ENCODE measurements at places on chromosomes 3 and 15.
A peak's percentile ranks its signal among the peaks of the same experiment; 100 is the strongest.

GRCh38 chr3:64773137-64773536 is 85.3 kb upstream of the ADAMTS9 start:
- no peak for DNase-seq

DNA sequence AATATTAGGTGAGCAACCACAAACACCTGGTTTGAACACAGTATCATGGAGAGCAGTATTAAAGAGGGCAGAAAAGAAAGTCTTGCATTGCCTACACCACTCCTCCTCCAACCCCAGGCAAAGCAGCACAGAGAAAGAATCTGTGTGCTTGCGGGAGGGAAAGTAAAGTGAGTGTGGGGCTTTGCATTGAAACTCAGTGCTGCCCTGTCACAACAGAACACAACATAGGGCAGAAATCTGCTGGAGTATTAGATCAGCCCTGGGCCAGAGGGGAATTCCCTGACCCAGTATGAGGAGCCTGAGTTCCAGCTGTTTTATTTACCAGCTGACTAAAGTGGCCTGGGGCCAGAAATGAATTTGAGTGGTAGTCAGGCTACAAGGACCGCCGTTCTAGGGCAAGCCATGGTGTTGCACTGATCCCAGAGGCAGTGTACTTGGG is 75.5 kb downstream of the SPATA16 start:
- no peak for DNase-seq

DNA sequence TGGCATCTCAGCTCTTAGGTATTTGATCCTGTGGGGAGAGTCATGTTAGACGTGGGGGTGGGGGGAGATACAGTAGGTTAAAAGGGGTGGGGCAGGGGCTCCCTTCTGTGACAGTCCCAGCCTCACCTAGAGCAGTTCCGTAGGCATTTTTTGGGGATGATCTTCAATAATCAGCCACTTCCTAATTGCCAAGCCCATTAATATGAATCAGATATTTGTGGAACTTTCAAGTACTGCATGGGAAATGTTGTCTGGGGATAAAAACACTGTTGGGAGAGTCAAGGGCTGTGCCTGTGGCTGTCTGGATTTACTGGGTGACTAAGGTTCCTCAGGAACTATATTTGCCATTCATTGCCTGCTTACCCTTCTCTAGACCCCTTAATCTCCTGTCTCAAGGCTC is 9.5 kb downstream of the C3orf52 start:
- no peak for DNase-seq

GRCh38 chr3:197942956-197943556 is 6.9 kb upstream of the RPL35A start:
- peak; percentile 80 for DNase-seq

DNA sequence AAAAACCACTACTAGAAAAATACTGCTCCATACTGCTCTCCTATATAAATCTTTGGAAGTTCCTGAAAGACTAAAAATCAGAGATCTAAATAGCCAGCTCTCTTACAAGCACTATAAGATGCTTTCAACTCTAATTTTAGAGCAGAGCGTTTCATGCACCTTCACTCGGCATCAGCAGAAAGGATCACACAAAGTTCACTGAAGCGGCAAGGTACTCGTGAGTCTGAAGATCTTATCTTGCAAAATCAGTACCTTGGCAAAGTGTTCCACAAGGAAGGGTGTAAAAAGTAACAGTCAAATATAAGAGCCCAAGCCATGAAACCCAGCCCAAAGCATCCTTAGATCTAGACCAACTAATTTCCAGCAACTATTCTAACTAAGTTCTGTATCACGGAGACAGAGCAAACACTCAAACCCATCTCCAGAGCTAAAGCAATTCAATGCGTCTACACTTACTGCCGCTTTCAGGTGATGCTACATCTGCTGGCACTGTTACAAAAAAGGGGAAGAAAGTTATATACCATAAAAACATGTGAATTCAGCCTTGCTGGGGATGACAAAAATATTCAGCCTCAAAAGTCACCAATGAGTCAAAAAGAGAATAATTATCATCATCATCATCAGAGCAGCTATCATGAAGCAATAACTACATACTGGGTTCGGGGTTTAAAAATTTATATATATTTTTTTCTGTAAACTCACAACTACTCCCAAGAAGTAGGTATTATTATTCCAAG is 16.3 kb downstream of the VPS39 start:
- peak; percentile 33 for DNase-seq

All from NAMALWA (cell line).